ENCODE measurements at places on chromosomes 16 and 17. TPM values are rescaled to one million over a fixed set of nuclear protein-coding genes. Genes with fewer than 3 reads are reported as not detected.

- DNase-seq, result no peak
Measured at GRCh38 chr17:81973432-81973831, 4.0 kb upstream of the ASPSCR1 start.

CCT6B gene
- total RNA-seq, result 12.0 TPM

DNA sequence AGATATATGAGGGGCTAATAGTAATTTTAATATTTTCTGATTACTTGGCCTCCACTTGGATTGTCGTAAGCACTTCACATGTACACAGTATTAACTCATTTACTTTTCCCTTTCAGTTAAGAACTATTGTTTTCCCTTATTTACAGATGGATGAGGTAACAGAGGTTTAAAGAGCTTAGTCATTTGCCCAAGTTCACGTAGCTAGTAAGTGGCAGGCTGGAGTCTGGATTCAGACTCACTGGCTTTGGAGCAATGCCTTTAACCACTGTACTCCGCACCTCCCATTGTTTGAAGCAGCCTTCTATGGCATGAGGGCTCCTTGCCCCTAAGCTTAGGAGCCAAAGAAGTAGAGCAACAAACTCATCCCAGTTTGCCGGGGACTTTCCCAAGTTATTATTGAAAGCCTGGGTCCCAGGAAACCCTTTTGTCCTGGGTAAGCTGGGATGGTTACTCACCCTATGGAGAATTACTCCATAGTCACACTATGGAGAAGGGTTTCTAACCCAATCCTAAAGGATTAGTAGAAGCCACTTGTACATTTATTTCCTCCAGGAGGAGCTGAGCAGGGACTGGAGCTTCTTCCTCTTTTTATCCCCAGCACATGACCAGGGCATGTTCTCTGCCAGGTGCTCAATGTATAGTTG, 12.3 kb downstream of the FOXL1 start:
- peak; percentile 98 for DNase-seq

KCNH4 gene
- not detected for total RNA-seq

IGF2BP1 gene
- 5.0 TPM for total RNA-seq

CCL14 gene
- not detected for total RNA-seq

GRCh38 chr17:83081684-83082201, 2.3 kb downstream of the METRNL start:
- DNase-seq, result peak; percentile 88

DNA sequence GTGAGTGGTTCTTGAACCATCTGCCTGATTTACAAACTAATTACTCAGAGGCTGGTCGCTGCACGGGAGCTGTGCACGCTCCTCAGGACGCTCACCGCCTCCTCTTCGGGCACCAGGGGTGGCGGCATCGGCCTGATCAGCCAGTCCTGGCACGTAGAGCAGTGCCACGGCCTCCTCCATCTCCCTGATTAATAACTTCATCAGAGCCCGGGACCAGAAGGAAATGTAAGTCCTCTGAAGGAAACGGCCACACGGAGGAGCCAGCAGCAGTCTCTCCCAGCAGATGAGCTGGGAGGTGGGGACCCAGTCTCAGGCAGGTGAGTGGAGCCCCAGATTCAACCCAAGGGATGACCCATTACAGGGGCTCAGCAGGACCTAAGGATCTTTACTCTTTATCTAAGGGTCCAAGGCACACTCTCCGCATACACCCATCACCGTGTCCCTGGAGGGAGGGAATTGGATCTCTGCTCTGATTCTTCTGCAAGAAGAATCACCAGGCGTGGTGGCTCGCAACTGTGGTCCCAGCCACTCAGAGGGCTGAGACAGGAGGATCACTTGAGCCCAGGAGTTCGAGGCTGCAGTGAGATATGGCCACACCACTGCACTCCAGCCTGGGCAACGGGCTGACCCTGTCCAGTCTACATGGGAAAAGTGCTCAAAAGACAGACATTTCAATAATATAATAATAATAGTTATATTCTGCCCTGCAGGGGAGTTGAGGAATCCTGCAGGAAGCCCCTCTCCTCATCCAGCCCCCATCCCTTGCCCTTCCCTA, 366.5 kb downstream of the SEC14L1 start:
- DNase-seq, result no peak

- DNase-seq, result peak; percentile 92
Measured at GRCh38 chr17:44906010-44906646, 6.9 kb upstream of the EFTUD2 start.

DNA sequence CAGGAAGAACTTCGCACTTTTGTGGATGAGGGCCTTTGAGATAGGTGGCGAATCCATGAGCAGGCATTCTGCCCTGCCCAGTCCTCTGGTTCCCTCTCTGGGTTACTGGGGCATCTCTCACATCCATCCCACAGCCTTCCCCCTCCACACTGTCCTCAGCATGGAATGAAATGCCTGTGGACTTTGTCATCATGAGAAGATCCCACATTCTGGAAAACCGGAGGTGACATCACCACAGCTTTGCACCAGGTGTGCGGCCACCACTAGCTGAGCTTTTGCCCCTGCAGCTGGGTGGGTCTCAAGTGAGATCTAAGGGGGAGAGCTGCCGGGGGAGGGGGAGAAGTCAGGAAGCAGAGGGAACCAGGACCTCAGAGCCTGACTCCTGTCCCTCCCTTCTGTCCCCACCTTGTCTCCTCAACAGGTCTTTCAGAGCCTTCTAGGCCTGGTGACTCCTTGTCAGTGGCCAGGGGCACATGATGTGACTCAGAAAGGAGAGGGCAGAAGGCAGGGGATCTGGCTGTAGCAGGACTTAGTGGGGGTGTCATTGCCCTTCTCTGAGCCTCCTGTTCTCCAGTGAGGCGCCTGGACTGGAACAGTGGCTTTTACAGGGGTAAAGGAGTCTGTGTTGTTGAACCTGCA, 40.0 kb upstream of the DLX4 start:
- no peak for DNase-seq

DNA sequence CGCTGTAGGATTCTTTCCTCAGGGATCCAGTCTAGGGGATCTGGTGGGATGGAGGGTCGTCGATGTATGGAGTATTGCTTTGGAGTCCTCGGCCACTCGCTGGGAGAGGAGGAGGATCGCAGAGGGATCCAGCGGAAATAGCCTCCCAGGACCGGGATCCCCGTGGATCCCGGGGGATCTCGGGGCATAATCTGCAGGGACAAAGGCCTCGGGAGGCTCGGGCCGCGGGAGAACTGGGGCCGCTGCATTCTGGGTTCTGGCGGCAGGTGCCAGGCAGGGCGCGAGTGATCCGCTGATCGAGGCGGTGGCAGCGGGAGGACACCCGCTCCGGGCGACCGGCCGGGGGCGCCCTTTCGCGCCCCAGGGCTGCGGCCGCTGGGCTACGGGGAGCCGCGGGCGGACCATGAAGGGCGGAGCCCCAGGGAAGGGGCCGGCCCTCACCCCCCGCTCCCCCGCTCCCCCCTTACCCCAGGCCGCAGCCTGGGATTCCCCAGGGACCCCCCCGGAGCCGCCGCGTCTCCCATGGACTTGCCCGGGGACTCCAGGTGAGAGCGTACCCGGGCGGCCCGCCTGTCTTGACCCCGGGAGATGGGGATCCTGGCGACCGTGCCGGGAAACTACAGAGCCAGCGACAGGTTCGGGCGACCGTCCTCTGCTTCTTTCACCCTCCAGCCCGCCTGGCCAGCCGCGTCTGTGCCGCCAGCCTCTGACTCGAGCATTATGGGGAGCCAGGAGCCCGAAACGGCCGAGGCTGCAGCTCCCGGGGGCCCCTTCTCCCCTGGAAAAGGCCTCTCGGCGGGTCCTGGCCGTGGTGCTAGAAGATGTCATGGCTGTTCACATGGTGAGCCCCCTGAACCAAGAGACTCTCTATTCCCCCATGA, 604 bp downstream of the PRR14 start:
- peak; percentile 56 for DNase-seq

SLC13A2 gene
- not detected for total RNA-seq

ARSG gene
- 2.7 TPM for total RNA-seq

DNA sequence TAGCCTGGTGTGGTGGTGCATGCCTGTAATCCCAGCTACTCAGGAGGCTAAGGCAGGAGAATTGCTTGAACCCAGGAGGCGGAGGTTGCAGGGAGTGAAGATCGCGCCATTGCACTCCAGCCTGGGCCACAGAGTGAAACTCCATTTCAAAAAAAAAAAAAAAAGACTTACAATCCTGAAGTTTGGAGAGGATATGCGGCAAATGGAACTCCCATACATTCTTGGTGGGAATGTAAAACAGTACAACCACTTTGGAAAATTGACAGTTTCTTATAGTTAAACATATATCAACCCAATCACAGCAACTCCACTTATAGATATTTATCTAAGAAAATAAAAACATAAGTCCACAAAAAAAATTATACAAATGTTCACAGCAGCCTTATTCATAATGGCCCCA, 11.9 kb downstream of the GFOD2 start:
- DNase-seq, result no peak

SRR gene
- total RNA-seq, result 9.1 TPM

DNA sequence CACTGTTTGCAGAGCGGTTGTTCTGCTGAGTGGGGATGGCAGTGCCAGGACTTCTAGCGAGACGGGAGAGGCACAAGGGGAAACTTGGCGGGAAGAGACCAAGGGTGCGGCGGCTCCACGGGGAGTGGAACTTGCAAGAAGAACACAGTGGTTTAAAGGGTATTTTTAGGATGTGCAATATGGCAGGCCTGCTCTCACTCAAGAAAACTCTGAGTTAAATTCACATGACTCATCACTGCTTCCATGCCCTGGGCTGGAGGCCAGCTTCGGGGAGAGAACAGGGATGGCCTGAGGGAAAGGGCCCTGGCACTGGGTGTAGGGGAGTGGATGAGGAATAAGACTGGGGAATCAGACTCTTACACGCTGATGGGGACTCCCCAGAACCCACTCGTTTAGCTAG, 13.3 kb upstream of the CD300LD start:
- DNase-seq, result peak; percentile 77

DNA sequence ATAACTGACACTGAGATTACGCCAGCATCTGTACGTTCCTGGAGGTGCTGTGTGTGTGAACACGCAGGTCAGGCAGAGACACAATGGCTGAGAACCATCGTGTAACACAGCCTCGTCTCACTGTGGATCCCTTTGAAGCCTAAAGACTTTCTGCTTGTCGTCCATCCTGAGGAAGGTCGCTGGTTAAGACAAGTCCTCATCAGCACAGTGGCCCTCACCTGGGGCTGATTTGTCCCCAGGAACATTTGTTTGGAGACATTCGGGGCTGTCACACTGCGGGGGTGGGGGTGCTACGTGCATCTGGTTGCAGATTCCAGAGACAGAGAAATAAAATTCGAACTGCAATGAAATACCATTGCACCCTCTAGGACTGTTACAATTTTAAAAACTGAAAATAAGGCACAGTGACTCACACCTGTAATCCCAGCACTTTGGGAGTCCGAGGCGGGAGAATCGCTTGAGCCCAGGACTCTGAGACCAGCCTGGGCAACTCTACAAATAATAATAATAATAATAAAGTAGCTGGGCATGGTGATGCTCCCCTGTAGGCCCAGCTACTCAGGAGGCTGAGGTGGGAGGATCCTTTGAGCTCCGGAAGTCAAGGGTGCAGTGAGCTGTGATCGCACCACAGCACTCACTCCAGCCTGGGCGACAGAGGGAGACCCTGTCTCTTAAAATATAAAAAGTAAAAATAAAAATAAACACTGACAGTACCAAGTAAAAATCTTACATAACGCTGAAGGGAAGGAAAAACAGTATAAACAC, 112.0 kb upstream of the METRNL start:
- no peak for DNase-seq

DNA sequence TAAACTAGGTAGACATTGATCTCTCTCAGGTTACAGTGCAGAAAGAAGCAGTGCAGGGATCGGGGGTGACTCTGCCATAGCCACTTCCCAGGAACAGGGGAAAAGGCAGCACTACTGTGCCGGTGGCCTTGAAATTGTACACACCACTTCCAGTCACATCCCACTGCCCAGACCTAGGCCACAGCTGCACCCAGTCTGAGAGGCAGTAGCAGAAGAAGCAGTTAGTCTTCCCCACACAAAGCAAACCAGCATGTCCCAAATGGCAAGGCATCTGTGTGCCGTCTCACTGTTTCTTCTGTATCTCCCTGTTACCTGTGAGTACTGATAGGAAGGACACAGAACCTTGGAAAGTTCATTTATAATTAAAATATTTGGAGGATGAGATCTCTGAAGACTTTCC, 47.0 kb downstream of the TMC6 start:
- DNase-seq, result no peak

GUCY2D gene
- not detected for total RNA-seq

OTOA gene
- 0.09 TPM for total RNA-seq

GRCh38 chr17:70181376-70181775, 12.0 kb downstream of the KCNJ2 start:
- no peak for DNase-seq

GNGT2 gene
- total RNA-seq, result 0.45 TPM

CCL3 gene
- total RNA-seq, result not detected

DNA sequence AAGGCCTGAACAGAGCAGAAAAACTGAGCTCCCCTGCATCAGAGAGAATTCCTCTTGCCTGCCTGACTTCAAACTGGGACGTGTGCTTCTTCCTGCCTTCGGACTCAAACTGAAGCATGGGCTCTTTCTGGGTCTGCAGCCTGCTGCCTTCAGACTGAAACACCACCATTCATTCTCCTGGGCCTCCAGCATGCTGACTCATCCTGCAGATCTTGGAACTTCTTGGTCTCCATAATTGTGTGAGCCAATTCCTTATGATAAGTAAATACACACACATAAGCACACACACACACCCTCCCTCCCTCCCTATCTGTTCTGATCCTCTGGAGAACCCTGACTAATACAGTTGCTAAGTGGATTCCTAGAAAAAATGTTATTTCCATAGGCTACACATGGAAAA, 874.3 kb upstream of the EEF2KMT start:
- no peak for DNase-seq

GRCh38 chr16:57591870-57592485, 36.5 kb upstream of the ADGRG1 start:
- no peak for DNase-seq

- no peak for DNase-seq
Measured at GRCh38 chr16:74279266-74279665, 17.3 kb upstream of the PSMD7 start.

KRT28 gene
- not detected for total RNA-seq

DNA sequence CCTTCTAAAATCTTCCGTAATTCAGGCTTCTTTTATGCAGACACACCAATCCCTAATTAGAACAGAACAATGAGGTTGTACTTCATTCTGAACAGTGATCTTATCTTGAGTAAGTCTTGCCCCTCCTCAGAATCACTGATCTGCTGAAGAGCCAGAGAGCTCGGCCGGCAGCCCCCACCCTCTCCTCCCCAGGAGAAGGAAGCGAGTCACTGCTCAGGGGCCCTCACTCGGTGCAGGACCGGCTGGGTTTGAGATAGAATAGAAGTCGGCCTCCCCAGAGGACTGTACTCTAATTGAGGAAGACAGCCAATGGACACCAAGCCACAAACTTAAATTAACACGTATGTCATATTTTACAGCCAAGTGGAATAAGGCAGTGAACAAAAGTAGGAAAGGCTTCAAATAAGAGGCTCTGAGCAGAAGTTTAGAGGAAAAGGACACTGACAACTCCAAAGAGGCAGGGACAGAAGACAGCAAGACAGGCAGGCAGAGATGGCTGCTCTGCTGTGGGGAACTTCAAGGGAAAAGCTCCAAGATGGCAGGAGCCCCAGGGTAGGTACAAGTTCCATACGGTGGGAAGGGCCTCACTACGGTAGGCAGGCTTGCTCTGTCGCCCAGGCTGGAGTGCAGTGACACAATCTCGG, 18.6 kb downstream of the CREBBP start:
- DNase-seq, result no peak

- no peak for DNase-seq
Measured at GRCh38 chr17:81519284-81520020, 6.9 kb upstream of the ACTG1 start.
